ENCODE measurements at places on chromosomes 13 and 19.

GRCh38 chr13:29435125-29435911 lies 160.2 kb downstream of the SLC7A1 start:
- DNase-seq, result no peak

DNA sequence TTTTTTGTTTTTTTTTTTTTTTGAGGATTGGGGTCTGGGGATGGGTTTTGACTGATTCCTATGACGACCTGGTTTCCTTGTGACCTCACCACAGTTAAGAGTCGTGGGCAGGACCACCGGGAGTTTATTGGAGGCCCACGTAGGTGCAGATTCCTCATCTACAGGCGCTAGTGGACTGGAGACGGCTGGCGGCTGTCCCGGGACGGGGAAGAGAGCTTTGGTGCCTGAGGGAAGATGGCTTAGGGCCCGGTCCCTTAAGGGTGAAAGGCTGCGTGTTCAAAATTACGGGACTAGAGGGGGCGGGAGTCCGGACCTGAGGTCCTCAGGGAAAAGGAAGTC lies 682 bp upstream of the TEAD2 start:
- DNase-seq, result no peak

- DNase-seq, result no peak
Measured at GRCh38 chr19:38433268-38433733, at the start of gene RYR1. Gene RYR1, plus strand, starts transcription at chr19:38433691. Its CDS starts 139 bp downstream, at chr19:38433830.

DNA sequence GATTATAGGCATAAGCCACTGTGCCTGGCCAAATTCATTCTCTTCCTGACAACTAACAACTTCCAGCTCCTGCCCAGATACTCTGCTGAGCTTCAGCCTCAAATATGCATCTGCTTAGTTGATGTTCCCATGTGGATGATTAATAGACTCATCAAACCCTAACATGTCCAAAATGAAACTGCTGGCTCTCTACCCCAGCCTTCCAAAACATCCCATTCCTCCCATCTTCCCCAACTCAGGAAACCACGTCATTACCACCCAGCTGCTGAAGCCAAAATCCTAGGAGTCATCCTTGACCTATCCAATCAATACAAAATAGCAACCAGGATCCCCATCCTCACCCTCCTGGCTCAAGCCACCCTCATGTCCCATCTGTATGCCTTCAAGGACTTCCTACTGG lies 20.9 kb downstream of the POU2F2 start:
- DNase-seq, result no peak

DNA sequence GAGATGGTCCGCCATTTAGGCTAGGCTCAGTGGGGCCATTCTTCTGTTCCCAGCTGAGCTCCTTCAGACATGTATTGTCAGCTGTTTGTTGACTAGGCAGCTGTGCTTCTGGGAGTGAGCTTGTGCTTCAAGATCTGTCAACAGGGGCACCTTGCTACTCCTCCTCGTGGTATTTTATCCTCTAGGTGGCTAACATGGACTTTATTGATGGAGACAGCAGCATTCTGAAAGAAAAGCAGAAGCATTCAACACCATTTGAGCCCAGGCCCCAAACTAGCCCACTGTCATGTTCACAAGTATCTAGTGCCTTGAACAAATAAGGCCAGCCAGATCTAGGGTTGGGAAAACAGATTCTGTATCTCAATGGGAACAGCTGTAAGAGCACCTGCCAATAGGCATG lies 65.9 kb downstream of the ZNF429 start:
- DNase-seq, result no peak

- DNase-seq, result no peak
Measured at GRCh38 chr19:33292595-33293254, 9.6 kb downstream of the CEBPA start.

- no peak for DNase-seq
Measured at GRCh38 chr19:44755219-44755618, 6.7 kb downstream of the BCL3 start.

- DNase-seq, result no peak
Measured at GRCh38 chr13:26222520-26223046, 469 bp upstream of the RNF6 start.

- no peak for DNase-seq
Measured at GRCh38 chr19:12834566-12834943, at the start of gene RTBDN. Gene RTBDN, minus strand, starts transcription at chr19:12834579. Its CDS starts 4,600 bp downstream, at chr19:12829979.

GRCh38 chr13:99442273-99442895 lies 58.9 kb upstream of the TM9SF2 start:
- DNase-seq, result no peak

- DNase-seq, result no peak
Measured at GRCh38 chr13:100602493-100603111, 14.0 kb upstream of the GGACT start.

DNA sequence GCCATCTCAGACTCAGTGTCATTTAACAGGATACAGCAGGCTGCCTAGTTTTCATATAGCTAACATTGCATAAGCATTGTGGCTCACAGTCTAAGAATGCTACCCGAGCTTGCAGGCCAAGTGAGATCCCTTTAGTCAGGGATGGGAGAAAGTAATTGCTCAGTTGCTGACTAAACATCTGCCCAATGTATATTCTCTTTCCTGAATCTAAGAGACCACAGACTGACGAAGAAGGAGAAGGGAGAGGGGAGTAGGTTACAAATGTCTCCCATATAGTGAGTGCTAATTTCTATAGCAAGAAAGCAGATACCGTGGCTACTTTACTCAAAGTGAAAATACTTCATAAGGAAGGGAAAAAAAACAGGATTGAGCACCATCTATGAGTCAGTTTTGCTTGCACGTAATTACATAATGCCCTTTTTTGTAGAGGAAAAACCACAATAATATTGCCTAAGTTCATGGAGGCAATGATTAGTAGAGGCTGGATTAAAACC lies 453.9 kb downstream of the COG6 start:
- no peak for DNase-seq

GRCh38 chr19:47598407-47599349 lies 10.3 kb upstream of the BICRA start:
- no peak for DNase-seq

DNA sequence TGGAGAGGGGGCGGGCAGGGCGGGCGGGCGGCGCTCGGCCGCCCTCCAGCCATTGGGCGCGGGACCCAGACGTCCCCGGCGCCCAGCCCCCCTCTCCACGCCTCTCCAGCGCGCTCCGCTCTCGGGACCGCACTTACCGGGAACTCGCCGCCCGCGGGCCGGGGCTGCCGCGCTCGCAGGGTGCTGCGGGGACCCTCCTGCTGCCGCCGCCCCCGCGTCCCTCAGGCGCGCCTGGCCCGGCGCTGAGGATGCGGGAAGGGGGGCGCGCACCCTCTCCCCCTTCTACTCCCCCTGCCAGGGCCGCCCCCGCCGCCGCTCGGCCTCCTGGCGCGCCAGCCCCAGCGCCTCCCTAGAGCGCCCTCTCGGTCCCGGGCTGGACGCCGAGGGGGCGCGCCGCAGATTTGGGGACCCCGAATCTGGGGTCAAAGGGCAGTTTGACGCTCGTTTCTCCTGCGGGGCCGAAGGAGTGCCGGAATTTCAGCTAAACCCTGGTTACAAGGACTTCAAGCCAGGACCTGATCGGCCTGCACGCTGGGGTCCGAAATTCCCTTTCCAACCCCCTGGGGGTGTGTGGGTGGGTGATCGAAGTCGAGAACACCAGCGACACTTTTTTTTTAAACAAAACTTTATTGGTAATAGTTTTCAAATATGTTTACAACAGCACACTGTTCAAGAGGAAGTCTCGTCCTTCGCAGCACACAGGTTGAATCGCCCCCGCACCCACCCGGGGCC lies 696 bp upstream of the SAMD1 start:
- DNase-seq, result no peak

DNA sequence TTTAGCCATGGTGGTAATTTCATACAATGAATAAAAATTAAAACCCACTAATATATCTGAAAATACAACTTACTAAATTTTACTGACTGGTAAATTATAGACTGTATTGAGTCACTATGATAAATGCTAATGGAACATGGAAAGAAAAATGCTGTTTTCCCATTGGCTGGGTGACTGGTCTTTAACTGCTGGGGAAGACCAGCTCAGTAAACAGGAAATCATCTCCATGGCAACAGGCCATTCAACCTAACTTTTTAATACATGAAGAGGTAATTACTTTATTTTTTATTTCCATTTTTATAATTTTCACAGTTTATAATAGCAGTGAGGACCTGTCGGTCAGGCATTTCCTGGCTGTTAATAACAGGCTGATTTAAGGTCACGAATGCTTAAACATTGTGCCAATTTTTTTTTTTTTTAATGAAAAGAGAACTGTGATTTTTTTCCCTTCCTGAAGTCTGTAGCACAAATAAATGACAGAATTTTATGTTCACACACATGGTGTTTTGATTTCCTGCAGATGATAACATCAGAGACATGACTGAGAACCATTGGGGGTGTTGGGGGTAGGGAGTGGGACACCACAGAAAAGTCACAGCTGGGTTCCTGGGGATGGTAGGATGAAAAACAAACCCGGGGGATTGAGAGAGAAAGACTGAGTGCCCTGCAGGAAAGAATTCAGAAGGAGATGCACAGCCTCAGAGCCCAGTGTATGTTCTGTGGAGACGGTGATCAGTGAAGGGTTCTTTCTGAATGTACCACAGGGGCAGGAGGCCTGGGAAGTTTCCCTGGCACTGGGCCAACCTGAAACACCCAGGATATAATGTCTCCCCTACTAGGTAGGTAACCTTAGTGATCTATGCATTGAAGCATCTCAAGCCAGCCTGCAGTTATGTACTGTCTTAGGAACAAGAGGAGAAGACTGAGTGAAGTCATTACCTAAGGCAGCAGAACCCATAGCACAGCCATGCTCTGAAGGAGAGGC lies 297.1 kb downstream of the COG6 start:
- no peak for DNase-seq

DNA sequence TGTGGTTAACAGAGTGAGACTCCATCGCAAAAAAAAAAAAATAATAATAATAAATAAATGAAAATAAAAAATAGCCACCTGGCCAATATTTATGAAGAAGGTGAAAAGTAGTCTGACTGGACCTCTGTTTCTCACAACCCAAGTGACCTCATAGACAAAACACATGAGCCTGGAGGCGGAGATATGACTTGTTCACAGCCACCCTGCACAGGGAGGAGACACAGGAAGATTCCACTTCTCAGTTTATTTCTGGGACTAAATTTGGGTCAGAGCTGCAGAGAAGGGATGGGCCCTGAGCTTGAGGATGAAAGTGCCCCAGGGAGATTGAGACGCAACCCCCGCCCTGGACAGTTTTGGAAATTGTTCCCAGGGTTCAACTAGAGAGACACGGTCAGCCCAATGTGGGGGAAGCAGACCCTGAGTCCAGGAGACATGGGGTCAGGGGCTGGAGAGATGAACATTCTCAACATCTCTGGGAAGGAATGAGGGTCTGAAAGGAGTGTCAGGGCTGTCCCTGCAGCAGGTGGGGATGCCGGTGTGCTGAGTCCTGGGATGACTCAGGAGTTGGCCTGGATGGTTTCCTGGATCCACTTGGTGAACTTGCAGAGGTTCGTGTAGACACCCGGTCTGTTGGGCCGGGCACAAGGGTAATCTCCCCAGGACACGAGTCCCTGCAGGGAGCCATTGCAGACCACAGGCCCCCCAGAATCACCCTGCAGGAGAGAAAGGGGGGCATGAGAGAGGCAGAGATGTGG lies 9.6 kb downstream of the KLK5 start:
- no peak for DNase-seq

- DNase-seq, result no peak
Measured at GRCh38 chr13:24625331-24625731, 54.9 kb upstream of the ATP12A start.

DNA sequence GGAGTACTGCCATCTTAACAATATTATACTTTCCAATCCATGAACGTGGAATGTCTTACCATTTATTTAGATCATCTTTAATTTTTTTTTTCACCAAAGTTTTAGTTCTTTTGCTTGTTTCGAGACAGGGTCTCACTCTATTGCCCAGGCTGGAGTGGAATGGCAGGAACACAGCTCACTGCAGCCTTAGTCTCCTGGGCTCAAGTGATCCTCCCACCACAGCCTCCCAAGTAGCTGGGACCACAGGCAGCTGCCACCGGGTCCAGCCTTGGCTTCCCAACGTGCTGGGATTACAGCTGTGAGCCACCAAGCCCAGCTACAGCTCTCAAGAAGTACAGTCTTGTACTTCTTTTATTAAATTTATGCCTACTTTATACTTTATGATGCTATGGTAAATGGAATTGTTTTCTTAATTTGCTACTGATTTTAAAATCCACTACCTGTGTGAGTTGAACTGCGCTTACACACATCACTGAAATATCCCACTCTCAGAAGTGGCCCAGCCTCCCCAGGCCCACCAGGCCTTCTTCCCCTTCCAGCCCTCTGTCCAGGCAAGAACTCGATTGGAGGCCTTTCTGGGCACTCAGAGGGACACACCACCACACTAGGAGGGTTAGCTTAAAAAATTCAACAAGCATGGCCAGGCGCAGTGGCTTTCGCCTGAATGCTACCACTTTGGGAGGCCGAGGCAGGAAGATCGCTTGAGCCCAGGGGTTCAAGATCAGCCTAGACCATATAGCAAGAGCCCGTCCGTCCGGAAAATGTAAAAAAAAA lies 1.0 kb upstream of the PGLS start:
- DNase-seq, result no peak

- DNase-seq, result no peak
Measured at GRCh38 chr19:2970201-2970835, 7.0 kb upstream of the TLE6 start.

DNA sequence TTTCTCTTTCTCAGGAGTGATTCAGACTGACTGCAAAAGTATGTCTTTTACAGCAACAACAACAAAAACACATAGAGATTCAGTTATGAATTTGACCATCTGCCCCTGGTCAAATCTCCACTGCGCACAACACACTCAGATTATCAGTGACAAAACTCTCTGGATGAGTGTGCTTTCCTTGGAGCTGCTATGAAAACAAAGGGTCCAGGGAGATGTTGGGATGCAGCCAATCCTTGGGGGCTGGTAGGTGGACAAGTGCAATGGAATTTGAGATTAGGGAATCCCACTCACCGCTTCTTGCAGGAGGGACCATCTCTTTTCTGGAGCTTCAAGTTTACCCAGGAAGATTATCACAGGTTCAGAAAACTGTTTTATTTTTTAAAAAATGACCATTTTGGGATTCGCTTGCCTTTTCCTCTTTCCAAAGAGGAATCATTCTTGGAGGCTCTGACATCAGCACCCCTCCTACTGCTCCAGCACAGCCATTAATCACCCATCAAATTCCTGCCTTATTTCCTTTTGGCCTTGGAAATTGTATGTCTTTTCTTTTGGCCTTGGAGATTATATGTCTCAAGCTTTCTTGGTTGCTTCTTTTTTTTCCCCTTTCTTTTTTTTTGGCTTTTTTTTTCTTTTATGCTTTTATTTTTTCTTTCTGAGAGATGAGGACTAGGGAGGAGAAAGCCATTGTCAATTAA lies 311.8 kb downstream of the TSHZ3 start:
- no peak for DNase-seq

- no peak for DNase-seq
Measured at GRCh38 chr19:2495130-2495641, 19.3 kb downstream of the GADD45B start.

- no peak for DNase-seq
Measured at GRCh38 chr13:30978981-30979956, 46.8 kb downstream of the TEX26 start.

All from cortex of kidney (tissue), 1 donor.